ENCODE measurements at places on chromosomes 3 and 15. TPM values are rescaled to one million over a fixed set of nuclear protein-coding genes. Genes with fewer than 3 reads are reported as not detected.

DNA sequence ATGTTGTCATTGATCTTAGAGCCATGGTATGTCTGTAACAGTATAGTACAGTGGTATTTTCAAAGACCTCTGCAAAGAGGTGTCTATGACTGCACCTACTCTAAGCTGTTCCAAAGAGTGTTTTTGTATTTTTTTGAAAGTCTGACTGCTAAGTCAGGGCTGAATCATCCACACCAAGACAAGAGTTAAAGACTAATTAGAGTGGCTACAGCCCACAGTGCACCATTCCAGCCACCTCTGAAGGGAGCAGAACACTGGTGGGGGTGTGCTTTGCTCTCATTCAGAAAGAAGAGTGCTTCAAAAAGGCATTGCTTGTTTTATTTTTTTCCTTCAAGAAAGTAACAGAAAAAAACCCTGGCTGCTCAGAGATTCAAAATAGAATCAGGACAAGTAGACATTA lies 301.4 kb downstream of the GABRG3 start:
- DNase-seq = no peak

DNA sequence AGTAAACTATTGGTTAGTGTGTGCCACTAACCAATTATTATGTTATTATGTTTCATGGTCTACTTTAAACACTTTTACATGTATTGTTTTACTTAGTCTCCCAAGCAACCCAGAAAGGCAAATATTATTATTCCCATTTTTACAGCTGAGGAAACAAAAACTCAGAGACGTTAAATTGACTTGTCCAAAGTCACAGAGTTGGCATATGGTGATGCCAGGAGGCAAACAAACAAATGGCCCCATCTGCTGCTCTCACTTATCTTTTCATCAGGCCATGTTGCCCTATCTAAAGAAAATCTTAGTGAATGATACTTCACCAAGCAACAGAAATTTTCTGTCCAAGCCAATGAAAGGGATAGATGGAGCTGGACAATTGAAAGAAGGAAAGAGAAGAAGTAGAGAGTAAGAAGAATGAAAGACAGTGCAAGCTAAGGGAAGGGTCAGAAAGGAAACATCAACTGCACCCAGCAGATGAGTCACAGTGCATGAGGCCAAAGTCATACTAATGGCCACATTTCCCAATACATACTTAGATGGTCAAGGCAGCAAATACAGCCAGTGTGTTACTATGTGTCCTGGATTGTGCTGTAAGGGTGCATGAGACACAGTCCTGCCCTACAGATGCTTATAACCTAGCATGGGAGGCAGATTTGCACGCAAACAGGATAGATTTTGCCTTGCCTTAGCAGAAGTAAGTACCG lies 266.9 kb downstream of the KCNMB2 start:
- no peak for DNase-seq

Gene SH3GL3
- 0.67 TPM for total RNA-seq

DNA sequence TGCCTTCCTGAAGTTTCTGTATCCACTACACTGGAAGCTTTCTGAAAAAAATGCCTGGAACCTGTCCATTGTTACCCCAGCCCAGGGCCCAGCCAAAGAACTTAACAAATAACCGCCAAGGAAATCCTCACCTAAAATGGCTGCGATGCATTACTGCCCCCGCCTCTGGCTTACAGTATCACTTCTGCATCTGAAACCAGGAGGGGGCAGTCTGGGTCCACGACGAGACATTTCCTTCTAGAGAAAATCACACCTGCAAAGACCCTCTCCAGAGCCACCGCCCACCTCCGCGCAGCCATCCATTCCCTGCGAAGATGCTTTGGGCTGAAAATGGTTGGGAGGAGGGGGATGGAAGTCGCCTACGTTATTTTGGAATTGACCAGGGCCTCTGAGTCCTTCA lies 22.4 kb upstream of the CELF6 start:
- no peak for DNase-seq

Gene MESP2
- total RNA-seq = 0.45 TPM

DNA sequence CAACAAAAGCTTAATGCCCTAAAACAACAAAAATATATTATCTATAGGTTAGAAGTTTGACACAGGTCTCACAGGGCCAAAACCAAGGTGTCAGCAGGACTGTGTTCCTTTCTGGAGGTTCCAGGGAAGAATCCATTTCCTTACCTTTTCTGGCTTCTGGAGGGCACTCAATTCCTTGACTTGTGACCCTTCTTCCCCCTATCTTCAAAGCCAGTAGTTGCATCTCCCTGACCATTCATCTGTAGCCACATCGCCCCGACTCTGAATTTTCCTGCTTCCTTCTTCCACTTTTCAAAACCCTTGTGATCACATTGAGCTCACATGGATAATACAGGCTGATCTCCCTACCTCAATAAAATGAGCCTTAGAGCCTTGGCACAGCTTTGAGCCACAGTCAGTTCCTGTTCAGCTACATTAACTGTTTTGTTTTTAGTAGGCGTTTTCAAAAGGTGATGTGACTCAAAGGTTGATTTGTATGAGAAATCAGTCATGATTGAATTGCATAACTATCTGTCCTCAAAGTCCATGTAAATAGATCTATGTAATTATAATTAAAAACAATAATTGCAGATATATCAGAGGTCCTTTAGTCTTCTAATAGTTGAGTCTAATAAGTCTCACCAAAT lies 12.4 kb downstream of the PFN2 start:
- no peak for DNase-seq

DNA sequence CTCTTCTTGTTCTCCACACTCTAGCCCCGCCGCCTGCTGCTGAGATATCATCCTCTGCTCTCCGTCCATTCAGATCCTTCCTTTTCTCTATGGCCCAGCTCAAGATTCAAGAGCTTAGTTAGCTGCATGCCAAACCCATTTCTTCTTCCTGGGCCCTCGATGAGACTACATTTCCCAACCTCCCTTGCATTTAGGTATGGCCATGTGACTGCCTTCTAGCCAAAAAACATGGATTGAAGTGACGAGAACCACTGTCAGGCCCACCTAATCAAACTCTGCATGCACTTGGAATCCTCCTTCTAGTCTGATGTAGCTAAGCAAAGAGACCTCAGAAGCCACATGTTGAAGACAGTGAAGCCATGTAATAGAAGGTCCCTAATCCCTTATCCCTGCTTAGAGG lies 308.2 kb downstream of the VPS13C start:
- DNase-seq = no peak

DNA sequence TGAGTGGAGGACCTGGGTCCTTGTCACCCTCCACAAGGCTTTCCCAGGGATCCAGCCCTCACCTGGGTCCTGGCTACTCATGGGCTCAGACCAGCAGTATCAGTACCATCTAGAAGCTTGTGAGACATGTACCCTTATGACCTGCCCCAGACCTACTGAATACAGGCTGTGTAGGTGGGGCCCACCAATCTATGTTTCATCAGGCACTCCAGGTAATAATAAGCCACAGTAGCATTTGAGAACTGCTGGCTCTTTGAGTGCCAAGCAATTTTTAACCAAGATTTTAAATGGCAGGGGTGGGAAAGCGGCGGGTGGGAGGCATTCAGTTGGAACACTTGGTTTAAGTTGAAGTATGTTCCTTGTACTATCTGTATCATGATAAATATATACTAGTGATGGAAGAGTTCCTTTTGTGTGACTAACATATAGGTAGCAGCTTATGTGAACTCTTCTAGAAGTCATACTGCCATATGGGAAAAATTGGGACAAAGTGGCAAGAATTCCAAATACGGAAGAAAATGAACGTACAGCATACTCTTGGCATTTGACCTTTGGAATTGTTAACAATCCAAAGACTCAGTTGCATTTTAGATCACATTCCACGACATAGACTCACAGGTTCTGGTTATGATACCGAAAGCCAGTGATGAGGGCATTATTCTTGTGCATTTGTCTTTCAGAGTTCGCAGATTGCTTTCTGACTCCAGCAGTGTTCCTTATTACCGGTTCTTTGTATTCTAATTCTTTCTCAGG lies 190.4 kb downstream of the GHSR start:
- no peak for DNase-seq

Gene DPPA2
- not detected for total RNA-seq

- no peak for DNase-seq
These were observed 325.2 kb upstream of the CTNNB1 start for GRCh38 chr3:40873934-40874699.

- no peak for DNase-seq
These were observed 80.1 kb upstream of the DGKG start for GRCh38 chr3:186442162-186442561.

Gene SLTM
- 120 TPM for total RNA-seq

Gene ZNF774
- total RNA-seq = 5.1 TPM

GRCh38 chr3:31620656-31621055 lies 87.9 kb downstream of the STT3B start:
- DNase-seq = no peak

Gene FGF7
- total RNA-seq = 239 TPM

- DNase-seq = no peak
These were observed 4.1 kb downstream of the ZNF717 start for GRCh38 chr3:75781079-75781745.

GRCh38 chr3:64388886-64389285 lies 163.6 kb upstream of the PRICKLE2 start:
- DNase-seq = no peak

DNA sequence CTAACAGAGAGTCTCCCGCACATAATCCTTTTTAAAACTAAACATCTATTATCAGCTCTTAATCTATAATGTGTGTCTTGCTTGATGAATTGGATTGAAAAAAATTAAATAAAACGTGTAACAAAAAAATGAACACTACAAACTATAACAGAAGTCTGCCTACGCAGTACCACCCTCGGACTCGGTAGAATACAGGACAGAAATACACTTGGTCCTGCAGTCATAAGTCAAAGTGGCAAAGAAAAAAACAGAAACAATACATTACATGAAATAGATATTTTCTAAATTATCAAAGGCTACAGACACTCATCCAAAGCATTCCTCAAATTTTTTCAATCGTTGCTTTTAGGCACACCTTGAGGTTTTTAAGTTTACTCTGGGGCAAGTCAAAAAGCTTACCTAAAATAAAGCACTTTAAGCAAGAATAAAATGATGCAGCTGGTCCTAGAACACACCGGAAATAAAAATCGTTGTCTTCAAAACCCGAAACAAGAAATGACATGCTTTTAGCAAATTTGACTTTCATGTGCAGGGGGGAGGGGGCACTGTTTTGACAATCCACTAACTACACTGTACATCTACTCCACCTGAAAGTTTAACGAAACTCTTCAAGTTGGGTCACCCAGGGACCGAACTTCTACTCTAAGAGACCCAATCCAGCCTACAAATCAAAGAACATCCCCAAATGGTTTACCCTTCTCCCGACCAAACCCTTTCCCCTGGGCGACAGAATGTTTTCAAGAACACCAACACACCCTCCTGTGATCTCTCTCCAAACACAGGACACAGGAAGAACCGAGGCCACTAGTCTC lies 1.3 kb downstream of the ADAM10 start:
- DNase-seq = no peak

DNA sequence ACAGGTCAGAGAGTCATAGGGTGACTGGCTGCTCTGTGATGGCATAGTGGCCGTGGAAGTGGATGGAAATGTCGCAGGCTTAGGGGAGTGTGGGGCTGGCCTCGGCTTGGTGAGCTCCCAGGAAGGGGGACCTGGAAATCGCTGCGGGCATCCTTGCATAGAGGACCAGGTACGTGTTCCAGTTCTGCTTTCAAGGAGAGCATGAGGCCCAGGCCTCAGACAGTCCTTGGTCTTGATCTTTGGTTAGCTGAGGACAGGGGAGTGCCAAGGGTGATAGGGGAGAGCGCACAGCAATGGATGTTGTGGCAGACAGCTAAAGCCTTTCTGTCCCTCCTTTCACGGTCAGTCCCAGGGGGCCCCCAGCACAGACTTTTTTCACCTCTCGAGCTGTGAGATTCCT lies 110.5 kb downstream of the SNRPN start:
- no peak for DNase-seq

DNA sequence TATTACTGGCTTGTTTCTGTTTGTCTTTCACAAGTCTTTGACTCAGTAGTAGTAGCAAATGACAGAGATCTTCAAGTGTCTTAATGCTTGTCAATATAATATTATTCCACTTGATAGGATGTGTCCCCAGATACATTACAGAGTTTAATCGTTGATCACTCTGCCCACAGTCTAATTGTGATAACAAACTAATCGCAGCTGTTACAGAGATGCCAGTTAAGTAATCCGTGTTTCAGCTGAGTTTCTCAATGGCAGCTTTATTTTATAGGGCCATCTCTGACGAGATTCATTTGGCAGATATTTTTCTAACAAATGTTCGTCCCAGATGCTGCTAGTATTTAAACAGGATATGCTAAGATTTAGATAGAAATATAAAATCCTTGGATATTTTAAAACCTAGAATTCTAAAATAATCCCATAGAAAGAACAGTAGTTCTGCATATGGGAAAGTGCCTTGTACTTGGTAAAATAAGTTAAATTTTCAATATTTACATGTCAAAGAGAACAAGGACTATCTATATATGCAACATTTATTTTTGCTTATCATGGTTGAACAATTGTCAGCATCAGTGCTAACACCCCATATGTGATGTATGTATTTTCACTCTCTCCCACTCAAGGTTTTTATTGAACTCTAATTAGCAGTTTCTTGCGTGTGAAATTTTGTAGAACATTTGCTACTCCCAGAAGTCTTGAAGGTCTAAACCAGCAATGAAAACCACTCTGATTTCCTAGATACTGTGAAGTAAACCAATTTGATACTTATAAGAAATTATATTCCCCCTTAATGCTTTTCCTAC lies 185.5 kb downstream of the MBNL1 start:
- DNase-seq = no peak

Gene PIK3CA
- total RNA-seq = 41.0 TPM

Gene TTLL3
- total RNA-seq = 113 TPM

DNA sequence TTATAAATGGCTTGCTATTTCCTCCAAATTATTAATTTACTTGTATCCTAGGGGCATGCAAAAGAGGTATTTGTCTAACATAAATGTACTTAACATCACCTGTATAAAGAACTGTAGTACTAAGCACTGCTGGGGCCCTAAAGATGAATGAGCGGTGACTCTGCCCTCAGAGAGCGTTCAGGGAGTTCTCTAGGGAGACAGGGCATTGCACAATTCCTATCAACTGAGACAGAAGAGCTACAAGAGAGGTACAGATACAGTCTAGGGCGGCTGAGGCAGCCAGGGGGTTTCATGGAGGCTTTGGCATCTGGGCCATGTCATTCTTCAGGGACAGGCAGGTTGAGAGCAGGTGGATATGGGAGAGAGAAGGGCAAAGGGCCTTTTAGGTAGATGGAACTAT lies 39.9 kb upstream of the PARL start:
- no peak for DNase-seq
